ENCODE measurements at places on chromosomes 12 and 14.

DNA sequence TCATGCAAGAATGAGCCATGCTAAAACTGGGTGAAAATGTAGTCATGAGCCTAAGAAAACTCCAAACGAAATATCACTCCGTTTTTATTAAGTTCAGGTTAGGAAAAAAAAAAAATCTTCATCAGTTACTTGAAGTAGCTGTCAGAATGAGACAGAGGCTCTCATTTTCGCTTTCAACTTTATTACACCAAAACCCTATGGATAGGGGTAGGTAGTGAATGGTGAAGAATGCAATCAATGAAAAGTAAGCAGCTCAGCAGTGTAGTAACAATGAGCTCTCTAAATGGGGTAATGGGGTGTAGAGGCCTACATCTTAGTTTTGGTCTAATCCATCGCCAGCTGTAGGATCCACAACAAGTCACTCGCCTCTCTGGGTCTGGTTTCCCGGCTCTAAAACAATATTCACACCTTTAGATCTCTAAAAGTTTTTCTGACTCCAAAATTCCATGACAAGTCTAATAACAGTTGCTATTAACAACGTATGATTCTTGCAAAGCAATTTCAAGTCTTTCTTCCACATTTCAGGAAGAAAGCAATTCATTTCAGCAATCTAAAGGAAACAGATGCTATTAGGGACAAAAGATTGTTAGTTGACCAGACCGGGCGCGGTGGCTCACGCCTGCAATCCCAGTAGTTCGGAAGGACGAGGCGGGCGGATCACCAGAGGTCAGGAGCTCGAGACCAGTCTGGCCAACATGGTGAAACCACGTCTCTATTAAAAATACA is 1.7 kb downstream of the BTBD7 start:
- DNase-seq = no peak

- no peak for DNase-seq
Observed at GRCh38 chr12:63083046-63083445, 68.0 kb downstream of the AVPR1A start.

DNA sequence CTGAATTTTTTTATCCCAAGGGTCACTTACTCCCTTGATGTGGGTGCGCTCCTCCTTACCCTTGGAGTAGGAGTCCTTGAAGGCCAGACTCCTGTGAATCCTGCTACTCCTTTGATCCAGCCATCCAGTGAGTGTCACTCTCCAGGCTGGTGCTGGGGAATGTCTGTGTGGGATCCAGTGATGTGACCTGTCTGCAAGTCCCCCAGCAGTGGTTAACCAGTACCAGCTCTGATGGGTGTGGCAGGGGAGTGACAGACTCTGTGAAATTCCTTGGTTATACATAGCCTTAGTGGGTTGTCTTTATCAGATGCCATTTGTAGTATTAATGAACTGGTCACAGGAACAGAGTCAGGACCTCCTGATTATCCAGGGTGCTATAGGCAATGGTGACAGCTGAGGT is 409.5 kb upstream of the LMO3 start:
- no peak for DNase-seq

DNA sequence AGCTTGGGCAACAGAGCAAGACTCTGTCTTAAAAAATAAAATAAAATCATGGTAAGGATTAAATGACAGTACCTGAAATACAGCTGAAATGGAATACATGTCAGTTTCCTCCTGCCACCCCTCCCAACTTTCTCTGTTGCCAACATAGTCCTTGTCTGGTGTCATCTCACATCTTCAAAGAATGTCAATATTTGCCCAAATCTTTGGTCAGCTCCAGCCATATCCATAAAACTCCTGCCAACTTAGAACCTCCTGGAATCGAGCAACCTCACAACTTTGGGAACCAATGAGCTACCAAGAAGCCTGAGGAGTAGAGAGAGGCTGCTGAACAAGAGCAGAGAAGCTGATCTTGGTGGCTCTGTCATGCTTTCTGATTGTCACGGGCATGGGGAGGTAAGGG is 10.8 kb upstream of the LRRC10 start:
- no peak for DNase-seq

- DNase-seq = peak; percentile 56
Observed at GRCh38 chr12:106288494-106289195, 13.9 kb upstream of the TCP11L2 start.

DNA sequence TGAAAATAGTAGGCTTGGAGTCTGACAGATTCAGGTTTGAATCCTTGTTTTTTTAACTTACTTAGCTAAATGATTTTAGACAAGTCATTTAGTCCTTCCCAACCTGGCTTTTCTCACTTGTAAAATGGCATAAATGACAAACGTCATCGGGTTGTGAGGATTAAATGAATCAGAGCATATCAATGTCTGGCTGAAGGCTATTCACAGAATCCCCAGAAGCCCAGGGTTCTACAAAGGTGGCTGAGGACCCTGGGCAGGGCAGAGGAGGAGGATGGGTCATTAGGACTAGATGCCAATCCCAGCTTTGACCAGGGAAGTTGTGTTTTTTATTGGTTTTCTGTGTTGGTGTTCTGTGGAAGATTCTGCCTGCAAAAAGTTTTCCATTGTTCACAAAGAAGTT is 7.6 kb upstream of the PTPRB start:
- no peak for DNase-seq

DNA sequence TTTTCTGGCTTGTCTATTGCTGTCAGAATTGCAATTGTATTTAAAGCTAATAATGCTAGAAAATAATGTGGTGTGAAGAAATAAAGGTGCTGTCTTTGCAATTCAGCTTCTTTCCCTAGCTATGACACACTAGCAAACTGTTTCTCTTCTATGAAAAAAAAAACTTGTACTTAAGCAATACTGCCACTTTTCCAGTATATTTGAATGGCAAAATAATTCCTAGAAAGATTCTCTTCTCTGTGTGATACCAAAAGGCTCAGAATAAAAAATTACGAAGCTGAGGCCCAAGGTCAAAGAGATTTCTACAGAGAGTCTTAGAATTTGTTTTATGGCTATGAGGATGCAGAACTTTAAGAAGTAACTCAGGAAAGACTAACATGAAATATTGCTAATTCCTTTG is 235.5 kb downstream of the ADAMTS20 start:
- no peak for DNase-seq

GRCh38 chr12:116306968-116307367 is 29.5 kb upstream of the MED13L start:
- no peak for DNase-seq

GRCh38 chr14:68896132-68896531 is 83.0 kb downstream of the ACTN1 start:
- no peak for DNase-seq

- no peak for DNase-seq
Observed at GRCh38 chr14:64663174-64663573, 41.0 kb upstream of the PLEKHG3 start.

GRCh38 chr12:57745485-57745881 is 644 bp downstream of the TSPAN31 start:
- no peak for DNase-seq

- DNase-seq = no peak
Observed at GRCh38 chr14:96055753-96056508, 16.8 kb downstream of the C14orf132 start.

DNA sequence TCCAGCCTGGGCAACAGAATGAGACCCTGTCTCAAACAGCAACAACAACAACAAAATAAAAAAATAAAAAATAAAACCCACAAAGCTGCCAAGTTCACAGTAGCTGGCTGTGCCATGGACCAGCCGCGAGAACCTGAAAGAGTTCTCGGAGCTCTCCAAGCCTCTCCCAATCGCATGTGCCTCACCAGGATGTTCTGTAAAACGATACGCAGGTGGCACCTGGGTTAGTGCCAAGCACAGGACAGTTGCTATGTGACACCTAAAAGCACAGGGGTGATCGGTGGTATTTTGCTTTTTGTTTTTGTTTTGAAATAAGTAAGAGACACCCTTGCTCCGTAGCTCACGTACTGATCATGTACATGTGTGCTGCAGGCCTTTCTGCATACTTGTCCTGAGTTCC is 52.4 kb downstream of the RFLNA start:
- no peak for DNase-seq

GRCh38 chr14:21320913-21321312 is 41.0 kb downstream of the RPGRIP1 start:
- no peak for DNase-seq

Measured in activated CD4-positive, alpha-beta T cell treated with anti-CD3 and anti-CD28 coated beads for 48 hours (primary cell).